ENCODE measurements at places on chromosomes 4 and X.

DNA sequence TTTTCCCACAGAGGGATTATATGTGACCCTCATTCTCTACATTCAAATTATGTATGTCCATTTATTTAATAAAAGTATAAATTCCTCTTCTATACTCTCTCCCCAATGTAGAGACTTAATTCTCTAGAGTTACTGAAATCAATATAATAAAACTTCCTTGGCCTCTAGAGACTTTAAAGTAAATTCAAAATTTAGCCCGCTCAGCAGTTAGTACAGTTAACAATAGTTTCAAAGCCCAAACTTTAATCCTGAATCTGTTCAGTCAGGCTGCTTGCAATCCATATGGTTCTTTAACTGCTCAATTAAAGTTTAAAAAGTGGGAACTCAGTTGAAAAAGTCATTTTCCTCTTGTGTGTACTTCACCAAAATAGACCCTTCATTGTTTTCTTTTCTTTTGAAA is 2558.4 kb downstream of the ARAP2 start:
- no peak for DNase-seq

DNA sequence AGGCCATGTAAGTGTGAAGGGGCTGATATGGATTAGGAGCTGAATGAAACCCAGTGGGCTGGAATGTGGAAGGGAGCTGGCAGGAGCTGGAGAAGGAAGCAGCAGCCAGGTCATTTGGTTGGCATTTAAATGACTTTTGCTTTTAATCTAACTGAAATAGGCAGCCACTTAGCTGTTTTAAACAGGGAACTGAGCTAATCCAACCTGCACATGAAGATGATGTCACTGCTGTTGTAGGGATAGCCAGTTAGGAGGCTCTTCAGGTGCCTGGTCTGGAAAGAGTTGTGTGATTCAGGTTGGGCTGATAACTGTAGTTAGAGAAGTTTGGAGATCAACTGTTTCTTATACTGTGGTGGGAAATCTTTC is 122.4 kb downstream of the PALLD start:
- no peak for DNase-seq

DNA sequence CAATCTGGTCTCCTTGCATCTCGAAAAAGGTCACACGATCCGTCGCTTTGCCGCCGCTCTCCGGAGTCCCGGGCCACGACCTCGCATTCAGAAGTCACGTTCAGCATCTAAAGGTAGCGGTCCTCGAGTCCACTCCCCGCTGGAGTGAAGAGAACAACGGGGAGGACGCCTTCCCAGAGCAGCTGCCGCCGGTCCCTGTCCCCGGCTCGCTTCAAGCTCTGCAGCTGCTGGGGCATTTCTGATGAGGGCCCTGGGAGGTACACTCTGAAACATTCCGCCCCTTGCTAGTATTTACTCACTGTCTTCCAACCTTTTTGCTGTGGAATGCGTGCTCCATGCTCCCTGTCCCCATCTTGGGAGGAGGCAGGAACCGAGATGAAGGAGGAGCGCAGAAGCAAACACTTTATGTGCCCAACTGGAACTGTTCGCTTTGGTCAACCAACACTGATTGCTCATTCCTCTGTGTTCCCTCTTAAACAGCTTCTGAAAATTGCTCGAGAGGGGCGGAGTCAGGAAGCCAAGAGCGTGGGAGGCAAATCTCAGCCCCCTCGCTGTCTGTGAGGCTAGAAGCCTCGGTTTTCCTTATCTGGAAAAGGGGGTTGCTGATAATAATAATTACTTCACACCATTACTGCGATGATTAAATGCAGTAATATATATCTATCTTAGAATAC is 6.4 kb upstream of the VAMP7 start:
- DNase-seq, result no peak

DNA sequence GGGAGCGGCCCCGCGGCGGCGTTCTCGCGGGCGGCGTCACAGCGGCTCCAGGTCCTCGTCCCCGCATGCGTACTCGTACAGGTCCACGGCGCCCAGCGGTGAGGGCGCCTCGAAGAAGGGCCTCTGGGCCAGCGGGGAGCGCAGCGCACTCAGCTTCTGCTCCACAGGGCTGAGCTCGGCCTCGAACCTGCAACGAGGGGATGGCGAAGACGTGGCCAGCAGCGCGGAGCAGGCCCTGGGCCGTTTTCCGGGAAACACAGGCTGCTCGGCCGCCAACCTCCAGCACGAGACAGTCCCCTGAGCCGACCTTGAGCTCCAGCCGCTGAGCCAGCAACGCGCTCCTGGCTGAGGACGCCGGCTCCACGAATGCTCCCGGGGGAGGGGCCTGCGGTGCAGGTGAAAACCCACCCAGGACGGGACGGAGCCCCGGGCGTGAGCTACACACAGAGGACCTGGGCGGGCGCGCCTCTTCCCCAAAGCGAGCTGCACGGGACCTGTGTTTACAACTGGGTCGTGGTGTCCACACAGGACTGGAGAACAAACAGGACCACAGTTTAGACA is 15.8 kb upstream of the GTPBP6 start:
- DNase-seq, result no peak

DNA sequence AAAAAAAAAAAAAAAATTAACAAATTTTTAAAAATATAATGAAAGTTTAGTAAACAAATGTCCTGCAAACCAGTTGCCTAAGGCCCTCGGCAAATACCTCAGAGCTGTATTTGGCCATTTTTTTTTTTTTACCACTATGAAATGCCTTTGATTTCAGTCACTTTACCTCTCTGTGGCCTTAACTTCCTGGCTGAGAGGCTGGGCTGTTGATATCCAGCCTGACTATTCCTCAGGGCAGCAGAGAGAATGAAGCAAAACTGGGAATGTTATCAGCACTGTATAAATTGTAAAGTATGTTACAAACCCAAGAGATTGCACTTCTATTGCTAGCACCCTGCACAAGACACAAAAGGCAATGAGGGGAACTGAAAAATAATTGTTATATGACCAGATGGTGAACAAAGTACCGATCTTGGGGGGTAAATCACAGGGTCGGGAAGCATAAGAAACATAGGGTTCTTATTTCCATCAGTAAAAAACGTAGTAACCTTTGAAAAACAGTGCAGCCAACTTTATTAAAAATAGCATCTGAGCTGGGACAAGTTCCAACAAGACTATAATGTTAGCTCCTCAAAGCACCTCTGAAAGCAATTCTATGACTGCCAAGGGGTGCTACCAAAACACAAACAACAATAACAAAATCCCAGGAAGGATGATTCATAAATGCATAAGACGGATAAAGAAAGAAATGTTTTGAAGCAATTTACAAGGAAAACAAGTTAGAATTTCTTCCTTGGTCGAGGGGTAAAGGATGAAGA is 18.1 kb downstream of the USP46 start:
- no peak for DNase-seq

GRCh38 chr4:8157496-8157895 is 1.1 kb downstream of the ABLIM2 start:
- DNase-seq, result no peak

- no peak for DNase-seq
These were observed 37.2 kb downstream of the TBC1D9 start for GRCh38 chr4:140719022-140719421.

- DNase-seq, result no peak
These were observed 112.9 kb downstream of the ARHGAP10 start for GRCh38 chr4:147844781-147845180.

DNA sequence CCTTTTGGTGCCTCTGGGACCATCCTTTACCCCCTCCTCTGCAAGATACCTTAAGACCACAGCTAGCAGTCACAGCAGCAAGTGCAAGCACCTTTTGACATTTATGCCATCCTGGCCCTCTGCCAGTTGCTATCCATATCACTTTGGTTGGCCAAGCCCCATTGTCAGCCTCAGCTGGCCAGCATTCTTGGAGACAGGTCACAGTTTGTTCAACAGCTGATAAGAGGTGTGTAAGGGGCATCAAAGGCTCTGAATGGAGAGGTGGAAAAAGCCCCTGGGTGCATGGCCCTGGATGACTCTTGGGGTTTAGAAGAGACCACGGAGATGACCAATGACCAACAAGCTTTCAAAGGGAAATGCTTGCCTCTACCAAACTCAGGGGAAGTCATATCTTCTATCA is 133.6 kb upstream of the MAMLD1 start:
- no peak for DNase-seq

DNA sequence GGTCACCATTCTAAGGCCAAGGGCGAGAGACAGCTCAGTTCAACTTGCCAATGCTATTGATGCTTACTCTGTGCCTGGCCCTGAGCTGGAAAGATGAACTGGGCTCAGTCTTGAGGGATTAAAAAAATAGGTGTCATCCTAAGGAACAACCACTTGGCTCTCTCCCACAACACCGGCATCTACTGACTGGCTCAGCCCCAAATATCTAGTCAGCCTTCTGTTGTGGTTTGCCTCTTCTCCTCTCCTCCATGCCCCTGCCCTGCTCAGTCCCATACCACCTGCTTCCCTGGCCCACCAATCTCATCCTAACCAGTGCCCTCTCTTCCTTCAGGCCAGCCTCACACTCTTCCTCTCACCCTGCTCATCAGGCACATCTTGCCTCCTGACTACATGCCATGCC is 29.6 kb downstream of the KDM5C start:
- DNase-seq, result no peak

GRCh38 chr4:101187841-101188240 is 159.5 kb downstream of the PPP3CA start:
- DNase-seq, result no peak

- DNase-seq, result no peak
These were observed 34.8 kb downstream of the UBE2K start for GRCh38 chr4:39732728-39733127.

DNA sequence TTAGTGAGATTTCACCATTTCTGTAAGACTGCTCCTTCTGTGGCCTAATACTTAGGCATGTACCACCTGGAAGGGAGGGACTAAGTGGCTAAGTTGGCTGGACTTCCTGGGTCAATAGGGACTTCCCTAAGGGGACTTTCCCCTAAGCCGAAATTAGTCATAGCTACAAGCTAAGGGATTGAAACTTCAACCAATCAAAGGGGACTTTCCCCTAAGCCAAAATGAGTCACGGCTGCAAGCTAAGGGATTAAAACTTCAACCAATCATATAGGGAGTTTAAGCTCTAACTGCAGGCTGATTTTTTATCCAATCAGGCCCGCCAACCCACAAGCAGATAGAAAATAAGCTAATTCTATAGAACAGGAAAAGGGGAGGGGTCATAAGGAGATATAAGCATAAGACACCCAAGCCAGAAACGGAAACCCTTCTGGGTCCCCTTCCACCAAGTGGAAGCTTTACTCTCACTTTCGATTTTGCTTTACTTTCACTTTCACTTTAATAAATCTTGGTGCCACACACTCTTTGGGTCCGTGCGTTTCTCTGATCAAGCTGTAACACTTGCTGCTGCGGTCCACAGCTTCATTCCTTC is 382.8 kb downstream of the KLHL4 start:
- no peak for DNase-seq

- no peak for DNase-seq
These were observed 18.8 kb upstream of the TMEM131L start for GRCh38 chr4:153447175-153447905.

DNA sequence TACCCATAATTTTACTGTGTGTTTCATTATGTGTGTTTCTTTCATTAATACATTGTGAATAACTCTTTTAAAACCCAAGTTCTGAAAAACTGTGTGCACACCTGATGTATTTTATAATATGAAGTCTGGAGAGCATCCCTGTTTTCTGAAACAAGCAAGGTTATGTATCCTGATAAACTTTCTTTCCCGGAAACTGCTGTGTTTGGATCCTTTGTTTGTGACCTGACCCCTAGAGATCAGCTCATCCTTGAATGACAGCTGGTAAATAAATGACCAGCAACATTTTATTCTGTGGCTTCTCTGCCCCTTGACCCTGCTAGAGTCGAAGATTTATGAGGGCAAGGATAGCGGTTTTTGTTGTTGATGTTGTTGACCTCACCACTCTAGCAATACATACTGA is 535.6 kb upstream of the ZFP42 start:
- no peak for DNase-seq

- no peak for DNase-seq
These were observed 106.3 kb upstream of the MID1 start for GRCh38 chrX:10726647-10727046.

DNA sequence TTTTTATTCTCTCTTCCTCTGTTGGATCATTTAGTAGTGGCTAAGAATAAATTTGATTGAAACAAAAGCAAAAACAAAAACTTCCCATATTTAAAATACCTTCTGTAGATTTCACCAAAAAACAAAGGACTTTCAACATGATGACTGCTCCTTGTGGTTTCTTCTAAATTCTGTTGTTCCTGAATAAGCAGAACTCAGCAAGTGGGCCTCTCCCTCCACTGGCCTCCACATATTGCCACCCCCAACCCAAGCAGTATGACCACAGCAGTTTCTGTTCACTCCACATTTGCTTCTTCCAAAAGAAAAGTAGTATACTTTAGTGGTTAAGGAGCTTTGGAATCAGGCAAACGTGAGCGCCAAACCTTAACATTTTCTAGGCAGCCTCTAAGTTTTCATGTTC is 114.7 kb downstream of the COX18 start:
- no peak for DNase-seq

GRCh38 chr4:3752022-3752421 is 14.2 kb upstream of the ADRA2C start:
- DNase-seq, result no peak

DNA sequence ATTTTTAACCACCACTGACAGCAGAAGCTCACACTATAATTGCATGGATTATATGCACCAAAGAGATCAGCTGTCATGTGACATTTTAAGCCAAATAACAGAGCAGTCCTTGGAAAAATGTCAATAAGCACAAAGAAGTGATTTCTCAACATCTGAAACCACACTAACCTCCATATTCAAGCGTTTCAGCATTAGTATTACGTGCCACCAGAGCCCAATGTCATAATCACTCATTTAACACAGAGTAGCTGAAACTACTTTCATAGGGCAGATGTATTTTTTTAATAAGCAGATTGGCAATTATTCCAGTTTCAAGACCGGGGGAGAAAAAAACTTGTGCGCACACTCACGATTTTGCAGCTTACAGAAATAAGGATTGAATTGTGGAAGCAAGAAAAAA is 76.6 kb downstream of the SH3KBP1 start:
- no peak for DNase-seq

GRCh38 chrX:56576721-56577120 is 13.3 kb downstream of the UBQLN2 start:
- no peak for DNase-seq

GRCh38 chr4:112279025-112279881 is 6.5 kb downstream of the TIFA start:
- no peak for DNase-seq

- no peak for DNase-seq
These were observed 57.3 kb downstream of the CLDN22 start for GRCh38 chr4:183262776-183263100.

- no peak for DNase-seq
These were observed 31.9 kb downstream of the CBR4 start for GRCh38 chr4:168978001-168978700.

- DNase-seq, result no peak
These were observed 125.7 kb downstream of the CAMK2D start for GRCh38 chr4:113635739-113636437.

DNA sequence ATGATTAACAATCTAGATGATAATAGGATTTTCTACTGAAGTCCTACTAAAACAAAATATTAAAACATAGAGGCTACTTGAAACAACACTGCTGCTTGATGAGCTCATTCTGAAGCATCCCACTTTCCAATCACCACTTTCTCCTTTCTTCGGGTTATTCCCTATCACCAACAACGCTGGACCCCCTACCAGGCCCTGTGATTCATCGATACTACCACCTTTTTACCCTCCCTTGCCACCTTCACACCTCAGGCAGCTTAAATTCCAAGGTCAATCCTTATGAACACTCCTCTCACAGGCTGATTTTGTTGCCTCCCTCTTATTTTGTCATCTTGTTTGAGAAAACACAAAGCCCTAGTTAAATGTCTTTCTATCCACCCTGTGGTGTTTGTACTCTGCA is 102.6 kb downstream of the IQCM start:
- DNase-seq, result no peak

- DNase-seq, result no peak
These were observed 313.0 kb upstream of the GRID2 start for GRCh38 chr4:91990726-91991125.

All from central memory CD8-positive, alpha-beta T cell (primary cell).